ENCODE measurements at places on chromosomes 1 and 21.

DNA sequence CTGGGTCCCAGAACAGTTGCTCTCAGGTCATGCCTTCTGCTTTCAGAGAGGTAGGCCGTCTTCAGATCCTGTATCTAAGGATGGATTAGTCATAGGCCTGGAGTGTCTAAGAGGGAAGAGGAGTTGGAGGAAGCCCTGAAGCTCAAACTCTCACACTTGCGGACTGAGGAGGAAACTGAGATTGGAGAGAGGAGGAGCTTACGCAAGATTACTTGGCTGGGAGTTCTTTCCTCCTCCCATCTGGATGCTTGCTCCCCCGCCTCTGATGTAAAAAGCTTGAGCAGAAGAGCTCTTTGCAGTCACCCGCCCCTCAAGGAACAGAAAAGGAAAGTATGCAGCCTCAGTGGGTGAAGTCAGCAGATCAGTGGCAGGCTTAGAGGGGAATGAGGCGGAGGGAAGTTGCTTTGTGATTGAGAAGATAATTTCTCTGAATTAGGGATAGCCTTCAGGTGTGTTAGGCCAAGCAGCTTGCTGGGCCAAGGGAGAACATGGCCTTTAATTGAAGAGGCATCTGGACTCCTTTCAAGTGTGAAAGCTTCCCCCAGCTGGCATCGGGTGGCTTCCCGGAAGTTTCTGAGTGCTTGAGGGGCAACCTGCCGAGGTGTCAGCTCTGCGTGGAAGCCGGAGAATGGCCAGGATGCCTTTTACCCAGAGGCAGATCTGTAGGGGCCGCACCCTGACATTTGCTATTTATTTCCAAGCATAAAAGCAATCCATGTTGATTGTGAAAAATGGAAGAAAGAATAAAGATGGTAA lies 6.6 kb downstream of the ADORA1 start:
- DNase-seq, result peak; percentile 81

DNA sequence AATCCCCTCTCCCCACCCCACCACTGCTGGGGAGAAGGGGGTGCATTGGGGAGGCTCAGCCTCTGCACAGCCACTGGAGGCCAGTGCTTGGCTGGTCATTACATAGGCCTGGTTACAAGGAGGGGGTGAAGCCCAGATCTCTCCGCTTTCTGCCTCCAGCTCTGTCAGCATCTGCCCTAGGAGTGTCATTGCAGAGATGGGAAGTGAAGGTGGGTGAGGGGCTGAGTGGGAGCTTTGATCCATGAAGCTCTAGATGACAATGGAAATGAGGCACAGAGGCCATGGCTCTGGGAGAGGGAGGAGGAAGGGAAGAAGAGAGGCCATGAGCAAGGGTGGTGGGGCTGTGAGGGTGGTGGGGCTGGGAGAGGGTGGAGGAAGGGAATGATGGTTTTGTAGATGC lies 411.6 kb downstream of the MATN1 start:
- no peak for DNase-seq

DNA sequence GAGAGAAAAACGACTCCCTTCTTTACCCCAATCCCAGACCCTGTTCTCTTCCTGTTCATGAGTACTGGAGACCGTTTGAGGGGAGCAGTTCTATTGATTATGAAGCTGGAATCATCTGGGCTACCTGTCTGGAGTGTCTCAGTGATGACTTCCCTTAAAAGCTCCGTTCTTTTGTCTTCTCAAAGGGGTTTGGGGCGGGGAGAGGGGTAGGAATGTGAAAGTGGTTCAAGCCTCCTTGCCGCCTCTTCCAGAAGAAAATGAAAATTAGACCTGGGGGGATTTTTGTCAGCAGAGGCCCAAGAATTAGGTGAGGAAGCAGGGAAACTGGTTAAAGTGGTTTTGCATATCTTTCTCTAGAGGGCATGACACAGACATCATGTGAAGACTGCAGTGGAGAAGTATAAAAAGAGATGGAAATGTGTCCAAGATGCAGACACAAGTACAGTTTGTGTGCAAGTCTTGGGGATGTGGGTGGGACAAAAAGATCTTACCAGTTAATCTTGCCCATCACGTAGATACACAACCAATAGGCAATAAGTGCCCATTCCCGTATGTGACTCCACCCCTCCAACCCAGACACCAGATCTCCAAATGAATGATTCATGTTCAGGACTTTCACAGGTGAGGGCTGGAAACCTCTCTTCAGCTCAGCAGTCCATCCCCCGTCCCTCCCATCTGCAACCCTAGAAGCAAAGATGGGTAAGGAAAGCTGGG lies 470 bp upstream of the MTMR11 start:
- DNase-seq, result peak; percentile 46

- no peak for DNase-seq
These were observed 25.5 kb downstream of the UTS2 start for GRCh38 chr1:7827126-7827955.

DNA sequence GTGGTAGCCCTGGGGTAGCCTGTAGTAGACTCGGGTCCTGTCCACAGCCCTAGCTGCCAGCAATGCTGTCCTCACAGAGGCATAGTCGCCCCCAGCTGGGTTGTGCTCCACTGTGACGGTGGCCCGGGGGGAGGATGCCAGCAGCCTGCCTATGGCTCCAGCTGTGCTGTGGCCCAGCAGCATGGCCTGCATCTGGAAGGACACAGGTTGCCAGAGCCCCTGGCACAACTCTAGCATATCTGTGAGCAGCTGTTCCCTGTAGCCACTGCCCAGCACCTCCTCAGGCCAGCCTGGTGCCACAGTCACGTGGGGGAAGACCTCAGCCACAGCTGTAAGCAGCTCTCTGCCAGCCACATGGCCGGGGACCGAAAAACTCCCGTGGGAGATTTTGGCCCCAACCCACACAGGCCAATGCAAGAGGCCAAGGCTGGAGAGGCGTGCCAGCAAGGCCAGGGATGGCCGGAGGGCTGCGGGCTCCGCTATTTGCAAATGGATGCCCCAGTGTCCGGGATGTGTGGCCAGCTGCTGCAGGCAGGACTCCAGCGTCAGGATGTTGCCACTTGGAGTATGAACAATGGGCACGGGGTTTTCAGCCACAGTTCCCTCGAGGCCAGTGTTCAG lies 13.9 kb downstream of the FAM151A start:
- DNase-seq, result no peak

DNA sequence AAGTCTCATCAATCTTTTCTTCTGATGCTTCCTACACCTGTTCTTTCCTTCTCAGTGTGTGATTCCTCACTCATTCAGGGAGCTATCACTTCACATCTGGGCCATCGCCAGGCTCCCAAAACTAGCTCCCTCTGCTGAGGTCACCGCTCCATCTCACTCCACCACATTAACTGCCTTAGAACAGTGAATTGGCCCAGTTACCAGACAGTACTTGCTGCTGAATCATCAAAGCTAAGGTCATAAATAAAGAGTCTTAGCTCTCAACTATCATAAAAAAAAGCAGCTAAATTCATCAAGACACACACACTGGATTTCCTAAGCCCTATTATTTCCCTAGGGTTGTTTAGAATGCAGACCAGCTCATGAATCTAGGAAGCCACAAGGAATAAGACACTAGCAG lies 18.8 kb upstream of the SRM start:
- DNase-seq, result no peak

DNA sequence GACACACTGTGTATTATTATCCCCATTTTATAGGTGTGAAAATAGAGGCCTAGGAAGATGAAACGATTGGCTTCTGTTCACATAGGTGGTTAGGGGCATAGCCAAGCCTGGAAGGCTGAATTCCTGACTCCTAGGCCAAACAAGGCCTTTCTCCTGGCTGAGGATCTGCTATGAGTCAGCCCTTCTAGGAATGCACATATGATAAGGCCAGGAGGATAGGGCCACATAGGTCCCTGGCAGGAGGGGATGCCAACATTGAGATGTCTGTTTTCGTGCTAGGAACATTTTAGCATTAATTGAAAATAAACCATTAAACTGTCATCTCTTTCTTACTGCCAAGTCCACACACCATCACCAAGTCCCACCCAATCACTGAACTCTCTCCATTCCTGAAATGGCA lies 9.2 kb downstream of the CSMD2 start:
- DNase-seq, result no peak

DNA sequence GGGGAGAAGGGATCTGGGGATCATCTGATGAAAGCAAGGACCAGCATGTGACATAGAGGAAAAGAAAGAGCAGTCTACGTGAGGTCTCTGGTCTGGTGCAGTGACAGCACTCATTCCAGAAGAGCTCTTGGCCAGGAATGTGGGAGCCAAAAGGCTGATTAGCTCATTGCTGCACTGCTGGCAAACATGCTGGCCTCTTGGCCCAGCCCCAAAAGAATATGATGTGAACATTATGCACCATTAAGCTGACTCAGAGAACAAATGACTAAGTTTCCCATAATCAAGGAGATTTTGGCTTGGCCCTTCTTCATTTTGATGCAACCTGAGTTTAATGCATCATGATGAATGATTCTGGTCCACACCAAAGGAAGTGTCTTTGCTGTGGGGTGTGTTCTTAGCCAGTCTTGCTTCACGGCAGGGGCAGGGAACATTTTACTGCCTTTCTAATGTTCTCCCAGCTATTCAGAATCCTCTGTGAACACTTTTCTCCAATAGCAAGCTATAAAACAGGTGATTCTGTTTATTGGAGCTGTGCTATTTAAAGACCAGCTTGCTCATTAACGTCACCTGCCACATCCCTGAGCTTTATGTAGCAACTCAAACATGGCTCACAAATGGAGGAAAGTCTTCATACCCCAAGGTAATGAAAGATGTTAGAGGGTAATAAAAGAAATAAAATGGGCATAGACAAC lies 55.1 kb downstream of the PCBP3 start:
- DNase-seq, result no peak

DNA sequence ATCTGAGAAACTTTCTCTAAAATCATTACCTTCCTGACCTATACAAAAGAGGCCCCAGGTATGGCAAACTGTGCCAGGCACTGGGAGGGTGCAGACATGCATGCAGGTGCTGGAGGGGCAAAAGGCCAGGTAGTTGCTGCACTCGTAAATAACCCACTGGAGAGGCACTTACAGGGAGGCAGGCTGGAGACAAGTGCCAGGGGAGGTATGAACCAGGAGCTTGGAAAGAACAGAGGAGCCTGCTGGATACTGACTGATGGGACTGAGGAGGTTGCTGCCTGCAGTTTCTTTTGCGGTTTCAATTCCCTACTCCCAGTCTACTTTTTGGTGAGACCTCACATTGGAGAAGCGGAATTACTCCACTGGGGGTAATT lies 113.9 kb downstream of the DSCAM start:
- DNase-seq, result no peak

DNA sequence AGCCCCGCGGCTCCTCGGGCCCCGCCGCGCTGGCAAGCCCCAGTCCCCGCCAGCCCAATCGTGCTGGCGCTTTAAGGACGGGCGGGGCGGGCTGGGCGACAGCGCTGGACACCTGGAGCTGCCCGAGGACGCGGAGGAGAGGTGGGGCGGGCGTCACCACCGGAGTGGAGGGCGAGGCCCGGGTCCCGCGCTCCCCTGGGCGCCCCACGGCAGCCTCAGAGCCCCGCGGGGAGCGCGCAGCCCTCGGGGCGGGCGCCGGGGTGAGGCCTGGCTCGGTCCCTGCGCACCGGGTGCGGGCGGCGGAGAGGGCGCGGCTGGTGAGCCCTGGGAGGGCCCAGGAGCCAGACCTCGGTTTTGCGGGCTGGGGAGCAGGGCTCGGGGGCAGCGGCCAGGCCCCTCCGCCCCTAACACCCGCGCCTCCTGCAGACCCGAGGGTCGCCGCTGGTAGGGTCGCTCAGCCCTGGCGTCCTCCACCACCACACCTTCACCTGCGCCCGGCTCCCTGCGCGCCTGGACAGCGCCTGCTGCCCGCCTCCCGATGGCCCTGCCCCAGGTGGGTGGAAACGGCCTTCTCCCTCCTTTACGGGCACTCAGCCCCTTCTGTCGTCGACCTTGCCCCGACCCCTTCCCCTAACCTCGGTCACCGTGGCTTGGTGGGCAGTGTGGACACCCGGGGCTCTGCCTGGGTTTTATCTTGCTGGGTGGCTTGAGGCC lies at the start of gene TMEM61:
Gene TMEM61, plus strand, starts transcription at position 101 of the 714 bp plus-strand sequence. Its CDS starts 438 bp downstream, at position 539.
- no peak for DNase-seq

- DNase-seq, result no peak
These were observed 301.1 kb upstream of the DPYD start for GRCh38 chr1:98221923-98222322.

DNA sequence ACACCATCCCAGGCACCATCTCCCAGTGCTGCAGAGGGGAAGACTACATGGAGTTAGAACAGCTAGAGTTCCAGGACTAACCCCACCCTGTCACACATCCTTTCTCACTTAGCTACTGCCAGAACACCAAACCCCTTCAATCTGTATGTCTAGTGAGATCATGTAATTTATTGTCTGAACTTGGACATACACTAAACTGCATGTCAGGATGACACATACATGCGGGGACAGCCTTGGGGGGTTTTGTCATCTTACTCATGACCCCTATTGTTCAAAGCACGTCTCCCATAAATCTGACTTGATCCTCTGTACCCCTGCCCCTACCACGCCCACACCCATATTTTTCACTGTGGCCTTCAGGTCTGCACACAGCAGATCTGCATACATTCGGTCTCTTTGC lies 71.3 kb downstream of the GABPA start:
- no peak for DNase-seq

GRCh38 chr1:108503062-108503733 lies 53.1 kb downstream of the NBPF6 start:
- DNase-seq, result no peak

DNA sequence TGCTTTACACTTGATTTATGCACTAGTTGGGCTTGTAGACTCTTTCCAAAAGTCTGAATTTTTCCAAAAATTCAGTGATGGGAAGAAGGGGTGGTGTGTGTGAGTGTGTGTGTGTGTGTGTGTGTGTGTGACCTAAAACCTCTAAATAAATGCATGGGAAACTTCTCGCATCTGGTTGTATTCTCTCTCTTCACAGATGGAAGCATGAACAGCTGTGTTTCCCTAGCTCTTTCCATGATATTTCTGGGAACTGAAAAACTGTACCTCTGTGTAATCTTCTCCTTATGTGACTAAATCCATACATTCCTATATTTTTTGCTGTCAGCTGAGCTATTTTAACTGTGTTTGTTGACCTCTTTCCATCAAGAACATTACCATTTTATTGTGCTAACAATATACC lies 26.2 kb upstream of the CYYR1 start:
- no peak for DNase-seq

- DNase-seq, result no peak
These were observed 7.9 kb downstream of the TNFSF18 start for GRCh38 chr1:173042806-173043205.

- no peak for DNase-seq
These were observed 103.5 kb downstream of the RGS7 start for GRCh38 chr1:241253471-241253870.

- DNase-seq, result no peak
These were observed 252.5 kb upstream of the RGS18 start for GRCh38 chr1:191905781-191906180.

DNA sequence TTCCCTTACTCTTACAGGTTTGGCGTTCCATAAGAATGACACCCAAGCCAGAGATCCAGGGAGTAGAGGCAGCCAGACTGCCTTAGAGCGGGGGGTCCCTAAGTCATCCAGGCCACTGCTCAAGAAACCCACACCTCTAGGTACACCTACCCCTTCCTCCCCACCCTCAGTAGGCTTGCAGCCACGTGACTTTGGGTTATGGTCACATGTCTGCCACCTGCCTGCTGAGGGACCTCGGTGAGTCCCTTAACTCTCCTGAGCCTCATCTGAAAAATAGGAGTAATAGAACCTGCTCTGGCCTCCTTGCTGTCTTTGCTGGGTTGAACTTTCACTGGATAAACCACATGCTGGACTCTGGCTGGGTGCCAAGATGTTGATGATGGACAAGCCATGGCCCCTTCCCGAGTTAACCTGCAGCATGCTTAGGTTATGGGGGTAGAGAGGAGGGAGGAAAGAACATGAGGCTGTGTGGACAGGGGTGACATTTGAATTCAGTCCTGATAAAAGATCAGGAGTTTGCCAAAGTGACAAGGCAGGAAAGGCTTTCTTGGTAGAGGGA lies 4.5 kb downstream of the RPS6KA1 start:
- no peak for DNase-seq

Data from inflammatory macrophage (primary cell).